Stimulated activated CD4-positive, alpha-beta T cell treated with anti-CD3 and anti-CD28 coated beads, TNF-alpha, amount 100 ng/mL, for 4 hours (primary cell): ENCODE measurements at places on chromosomes 7 and 10.

- no peak for DNase-seq
Observed at GRCh38 chr7:144027070-144027469, 21.7 kb upstream of the OR2A5 start.

GRCh38 chr10:122780391-122780790 is 65.3 kb downstream of the CUZD1 start:
- no peak for DNase-seq

DNA sequence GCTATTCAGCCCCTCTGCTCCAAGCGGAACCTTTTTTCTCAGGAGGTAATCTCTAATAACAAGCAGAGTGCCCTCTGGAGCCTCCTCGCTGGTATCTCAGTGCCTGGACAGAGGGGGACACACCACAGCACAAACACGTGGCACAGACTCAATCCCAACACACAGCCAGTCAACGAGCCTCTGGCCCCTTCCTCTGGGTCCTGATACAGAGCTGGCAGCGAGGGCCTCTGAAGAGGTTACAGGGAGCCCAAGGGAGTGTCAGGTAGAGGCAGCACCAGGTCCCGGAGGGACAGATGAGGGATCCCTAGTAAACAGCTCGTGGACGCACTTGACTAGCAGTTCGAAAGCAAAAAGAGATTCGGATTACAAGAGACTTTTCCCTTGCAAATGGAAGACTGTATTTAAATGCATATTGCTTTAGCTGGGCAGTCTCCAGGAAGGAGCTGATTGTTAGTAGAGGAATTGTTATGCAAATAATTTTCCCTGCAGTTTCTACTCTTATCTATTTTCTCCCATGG is 14.1 kb downstream of the CXCL12 start:
- no peak for DNase-seq

DNA sequence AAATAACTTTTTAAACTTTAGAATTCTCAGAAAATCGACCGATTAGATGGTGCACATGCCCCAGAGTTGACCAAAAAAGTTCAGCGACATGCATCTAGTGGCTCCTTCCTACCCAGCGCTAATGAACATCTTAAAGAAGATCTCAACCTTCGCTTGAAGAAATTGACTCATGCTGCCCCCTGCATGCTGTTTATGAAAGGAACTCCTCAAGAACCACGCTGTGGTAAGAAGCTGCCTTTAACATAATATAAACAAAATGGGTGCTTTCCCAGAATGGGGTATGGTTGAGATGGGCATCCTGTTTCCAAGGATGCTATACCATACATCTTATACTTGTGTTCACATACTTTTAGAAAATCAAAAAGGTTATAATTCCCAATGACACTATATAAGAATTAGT is 24.6 kb downstream of the GLRX3 start:
- DNase-seq: no peak

- no peak for DNase-seq
Observed at GRCh38 chr10:20257422-20257821, 441.2 kb downstream of the PLXDC2 start.

- no peak for DNase-seq
Observed at GRCh38 chr7:16753932-16754855, 639 bp downstream of the TSPAN13 start.
